ENCODE measurements at places on chromosomes 16 and 17.

GRCh38 chr16:68893710-68894705, 50.7 kb downstream of the TANGO6 start:
- no peak for DNase-seq

GRCh38 chr17:79132271-79133064, 57.8 kb downstream of the ENGASE start:
- DNase-seq, result no peak

GRCh38 chr17:80318166-80318565, 57.5 kb downstream of the RNF213 start:
- no peak for DNase-seq

GRCh38 chr16:49580751-49581303, 207.2 kb downstream of the C16orf78 start:
- DNase-seq, result no peak

- DNase-seq, result no peak
Observed at GRCh38 chr17:32235588-32235987, 30.0 kb upstream of the RHBDL3 start.

GRCh38 chr16:69040144-69040909, 65.1 kb upstream of the HAS3 start:
- DNase-seq, result no peak

- no peak for DNase-seq
Observed at GRCh38 chr17:42476411-42476810, 17.7 kb downstream of the ATP6V0A1 start.

- DNase-seq, result no peak
Observed at GRCh38 chr17:62191390-62192361, 126.6 kb upstream of the MED13 start.

DNA sequence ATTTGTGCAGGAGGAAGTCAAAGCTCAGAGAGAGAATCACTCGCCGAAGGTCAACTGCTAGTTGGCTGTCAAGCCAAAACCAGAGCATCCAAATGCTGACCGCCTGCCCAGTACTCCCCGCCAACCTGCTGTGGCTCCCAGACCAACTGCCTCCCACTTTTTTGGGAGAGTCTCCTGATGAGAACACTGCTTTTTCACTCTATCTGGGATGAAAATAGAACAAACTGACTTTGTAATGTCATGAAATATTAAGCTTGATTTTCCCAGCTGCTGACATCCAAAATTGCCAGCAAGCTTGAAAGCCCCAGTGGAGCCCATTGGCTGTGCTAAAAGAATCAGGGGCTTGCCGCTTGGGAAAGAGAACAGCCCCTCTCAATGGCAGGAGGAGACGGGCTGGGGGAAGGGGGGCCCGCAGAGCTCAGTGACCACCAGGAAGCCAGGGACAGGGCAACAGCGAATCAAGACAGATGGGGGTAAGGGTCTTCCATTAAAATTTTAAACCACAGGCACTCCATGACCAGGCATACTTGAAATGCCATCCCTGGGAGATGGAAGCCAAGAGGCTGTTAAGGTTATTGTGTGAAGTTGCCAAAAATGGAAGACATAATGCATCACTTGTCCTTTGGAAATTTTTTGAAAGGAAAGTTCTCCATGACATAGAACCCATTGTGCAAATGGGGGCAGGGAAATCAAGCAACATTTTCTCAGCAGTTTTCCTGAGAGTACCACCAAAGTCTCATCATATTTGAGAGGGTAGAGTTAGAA, 125.7 kb upstream of the CDH5 start:
- no peak for DNase-seq

DNA sequence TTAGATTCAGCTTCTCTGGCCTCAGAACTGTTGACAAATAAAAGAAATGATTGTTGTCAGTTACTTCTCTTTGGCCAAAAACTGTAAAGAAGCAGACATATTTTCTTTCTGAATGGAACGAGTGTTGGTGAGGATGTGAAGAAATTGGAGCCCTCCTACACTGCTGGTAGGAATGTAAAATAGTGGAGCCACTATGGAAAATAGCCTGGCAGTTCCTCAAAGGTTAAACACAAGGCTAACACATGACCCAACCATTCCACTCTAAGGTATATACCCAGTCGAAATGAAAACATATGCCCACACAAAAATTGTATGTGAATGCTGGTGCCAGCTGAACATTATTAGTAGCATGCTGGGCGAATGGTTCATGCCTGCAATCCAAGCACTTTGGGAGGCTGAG, 14.2 kb upstream of the KRT24 start:
- DNase-seq, result no peak

- peak; percentile 95 for DNase-seq
Observed at GRCh38 chr16:85767531-85767930, 16.6 kb upstream of the C16orf74 start.

GRCh38 chr17:10036511-10037061, 131.5 kb upstream of the RCVRN start:
- no peak for DNase-seq

DNA sequence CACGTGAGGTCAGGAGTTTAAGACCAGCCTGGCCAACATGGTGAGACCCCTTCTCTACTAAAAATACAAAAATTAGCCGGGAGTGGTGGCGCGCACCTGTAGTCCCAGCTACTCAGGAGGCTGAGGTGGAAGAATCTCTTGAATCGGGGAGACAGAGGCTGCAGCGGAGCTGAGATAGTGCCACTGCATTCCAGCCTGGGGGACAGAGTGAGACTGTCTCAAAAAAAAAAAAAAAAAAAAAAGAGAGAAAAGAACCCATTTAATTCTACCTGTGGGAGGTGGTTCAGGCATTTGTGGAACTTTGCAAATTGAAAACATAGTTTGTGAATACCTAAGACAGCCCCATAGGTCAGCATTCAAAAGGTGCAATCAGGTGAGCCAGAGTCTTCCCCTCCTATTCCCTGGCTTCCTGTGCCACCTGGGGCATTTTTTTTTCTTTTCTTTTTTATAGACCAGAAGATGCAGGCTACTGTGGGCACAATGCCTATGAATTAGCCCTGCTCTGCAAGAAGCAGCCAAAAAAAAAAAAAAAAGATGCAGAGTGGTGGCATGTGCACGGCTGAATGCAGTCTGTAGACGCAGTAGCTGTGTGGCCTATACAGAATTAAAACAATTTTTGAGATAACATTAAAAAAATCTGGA, 9.1 kb upstream of the SOCS3 start:
- no peak for DNase-seq

- no peak for DNase-seq
Observed at GRCh38 chr16:14284371-14284770, 213.3 kb downstream of the MRTFB start.

- DNase-seq, result peak; percentile 79
Observed at GRCh38 chr17:77365584-77366186, 224.9 kb downstream of the SEC14L1 start.

DNA sequence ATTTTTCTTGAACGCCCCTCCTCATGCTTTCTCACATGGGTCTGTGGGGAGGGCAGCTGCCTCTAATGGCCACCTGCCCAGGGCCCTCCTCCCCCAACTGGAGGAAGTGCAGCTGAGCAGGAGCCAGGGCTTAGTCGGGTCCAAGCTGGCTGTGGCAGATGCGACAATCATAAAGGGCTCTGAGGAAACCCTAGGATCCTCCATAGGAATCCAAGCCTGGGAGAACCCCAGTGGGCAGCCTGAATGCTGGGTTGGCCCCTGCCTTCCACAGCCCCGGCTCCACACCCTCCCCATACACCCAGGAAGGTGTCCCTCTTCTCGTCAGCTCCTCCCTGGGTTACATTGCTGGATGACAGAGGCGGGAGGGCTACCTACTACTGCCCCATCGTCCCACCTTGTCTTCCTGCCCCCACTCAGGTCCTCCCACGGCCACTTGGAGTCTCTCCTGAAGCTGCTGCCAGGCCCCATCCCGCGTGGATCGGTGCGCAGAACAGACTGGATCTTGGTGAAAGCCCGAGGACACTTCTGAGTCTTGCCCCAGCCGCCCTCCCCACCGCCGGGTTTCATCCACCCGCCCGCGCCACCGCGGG, 15.6 kb upstream of the CBFB start:
- DNase-seq, result no peak

GRCh38 chr16:85613604-85614337, 649 bp downstream of the GSE1 start:
- DNase-seq, result no peak

DNA sequence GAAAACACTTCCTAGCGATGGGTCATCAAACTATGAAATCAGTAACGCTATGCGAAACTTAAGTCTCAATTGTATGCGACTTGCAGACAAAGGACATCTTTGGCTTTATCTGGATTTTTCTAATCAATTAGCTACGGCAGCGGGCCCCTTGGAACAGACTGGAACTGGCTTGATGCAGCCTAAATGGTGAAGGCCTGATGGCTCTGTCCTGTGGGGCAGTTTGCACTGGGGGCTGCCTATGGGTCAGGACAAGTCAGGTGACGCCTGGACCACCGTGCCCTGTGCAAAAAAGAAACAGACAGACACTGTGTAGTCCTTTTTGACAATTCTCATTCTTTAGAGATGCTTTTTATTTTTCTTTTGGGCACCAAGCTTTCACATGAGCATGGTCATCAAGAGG, 22.0 kb downstream of the MTHFSD start:
- DNase-seq, result no peak

- DNase-seq, result peak; percentile 46
Observed at GRCh38 chr17:65228734-65229620, 91.8 kb downstream of the RGS9 start.

DNA sequence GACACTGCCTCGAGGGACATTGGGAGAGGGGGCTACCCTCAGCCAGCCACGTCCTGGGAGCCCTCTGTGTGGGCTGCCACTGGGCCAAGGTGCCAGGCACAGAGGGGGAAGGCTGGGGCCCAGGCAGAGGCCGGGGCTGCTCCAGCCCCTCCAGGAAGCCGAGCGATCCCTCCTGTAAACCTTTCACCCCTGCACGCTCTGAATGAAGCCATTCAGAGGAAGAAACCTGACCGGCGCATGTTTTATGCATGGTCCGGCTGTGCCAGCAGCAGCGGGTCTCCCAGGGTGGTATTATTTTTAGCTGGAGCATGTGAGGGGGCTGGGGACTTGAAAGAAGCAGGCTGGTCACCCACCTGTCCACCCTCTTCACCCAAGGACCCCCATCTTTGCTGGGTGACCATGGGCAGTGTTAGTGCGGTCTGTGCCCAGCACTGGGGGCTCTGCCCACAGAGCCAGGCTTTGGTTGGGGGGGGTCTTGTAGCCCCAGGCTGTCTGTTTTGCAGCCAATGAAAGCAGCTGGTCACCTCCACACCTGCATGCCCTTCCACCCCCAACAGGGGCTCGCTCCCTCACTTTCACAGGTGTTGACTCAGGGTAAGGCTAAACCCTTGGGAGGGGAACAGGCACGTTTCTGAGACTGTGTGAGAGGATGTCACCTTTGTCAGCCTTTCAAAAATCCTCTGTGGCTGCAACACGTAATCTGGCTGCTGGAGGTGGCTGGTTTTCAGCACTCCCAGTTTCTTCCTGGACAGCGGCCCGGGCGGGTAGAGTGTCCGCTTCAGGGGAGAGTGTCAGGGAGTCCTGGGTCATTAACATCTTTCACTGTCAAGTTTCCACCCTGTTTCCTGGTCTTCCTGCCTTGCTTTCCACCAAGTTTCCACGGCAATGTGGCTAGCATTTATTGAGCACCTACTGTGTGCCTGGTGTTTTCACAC, 77.1 kb upstream of the BRD7 start:
- no peak for DNase-seq

- no peak for DNase-seq
Observed at GRCh38 chr16:79253100-79253631, 347.4 kb downstream of the MAF start.

- no peak for DNase-seq
Observed at GRCh38 chr17:80468242-80468641, 8.2 kb downstream of the NPTX1 start.
